ENCODE measurements at places on chromosomes 2 and 18.
A peak's percentile ranks its signal among the peaks of the same experiment; 100 is the strongest.

- peaks cover 24% of the 10 kb centered on the region for H3K4me1 ChIP-seq
- peak overlapping the region; percentile 65 for H3K4me3 ChIP-seq
- no peak overlapping the region for H3K27ac ChIP-seq
- H3K36me3 ChIP-seq, result no peaks in the 10 kb centered on the region
- H3K27me3 ChIP-seq, result no peaks in the 10 kb centered on the region
- DNase-seq, result no peak
Measured at GRCh38 chr2:70554338-70554892, 789 bp upstream of the TGFA start.

- H3K27ac ChIP-seq, result peak overlapping the region; percentile 74
- no peaks in the 10 kb centered on the region for H3K36me3 ChIP-seq
- no peaks in the 10 kb centered on the region for H3K27me3 ChIP-seq
- H3K4me3 ChIP-seq, result no peak overlapping the region
- H3K4me1 ChIP-seq, result peaks cover 49% of the 10 kb centered on the region
- DNase-seq, result peak; percentile 11
Measured at GRCh38 chr18:13566941-13567746, 159.2 kb downstream of the FAM210A start.

DNA sequence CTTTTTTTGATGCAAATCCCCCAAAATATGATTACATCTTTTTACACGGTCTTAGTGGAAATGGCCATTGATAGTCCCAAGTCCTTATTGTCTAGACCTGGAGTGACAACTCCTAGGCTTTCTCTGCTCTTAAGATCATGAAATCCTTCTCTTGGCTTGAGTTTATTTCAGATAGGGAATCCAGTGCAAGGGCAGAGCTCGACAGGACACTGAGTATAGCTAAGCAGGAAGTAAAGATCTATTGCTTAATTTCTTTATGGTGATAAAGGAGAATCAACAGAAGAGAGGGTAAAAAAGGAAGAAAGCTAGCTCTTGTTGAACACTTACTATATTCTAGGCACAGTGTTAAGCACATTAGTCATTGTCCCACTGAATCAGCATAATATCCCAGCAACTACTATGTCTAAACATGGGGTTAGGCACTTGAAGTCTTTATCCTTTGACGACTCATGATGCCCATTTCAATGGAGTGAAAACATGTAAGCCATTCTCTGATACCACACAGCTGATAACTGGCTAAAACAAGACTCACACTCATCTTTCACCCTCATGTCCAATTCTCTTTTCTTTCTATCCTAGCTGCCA lies 74.1 kb upstream of the LRATD1 start:
- H3K27me3 ChIP-seq, result no peaks in the 10 kb centered on the region
- no peak for DNase-seq
- H3K4me3 ChIP-seq, result no peak overlapping the region
- H3K27ac ChIP-seq, result no peak overlapping the region

DNA sequence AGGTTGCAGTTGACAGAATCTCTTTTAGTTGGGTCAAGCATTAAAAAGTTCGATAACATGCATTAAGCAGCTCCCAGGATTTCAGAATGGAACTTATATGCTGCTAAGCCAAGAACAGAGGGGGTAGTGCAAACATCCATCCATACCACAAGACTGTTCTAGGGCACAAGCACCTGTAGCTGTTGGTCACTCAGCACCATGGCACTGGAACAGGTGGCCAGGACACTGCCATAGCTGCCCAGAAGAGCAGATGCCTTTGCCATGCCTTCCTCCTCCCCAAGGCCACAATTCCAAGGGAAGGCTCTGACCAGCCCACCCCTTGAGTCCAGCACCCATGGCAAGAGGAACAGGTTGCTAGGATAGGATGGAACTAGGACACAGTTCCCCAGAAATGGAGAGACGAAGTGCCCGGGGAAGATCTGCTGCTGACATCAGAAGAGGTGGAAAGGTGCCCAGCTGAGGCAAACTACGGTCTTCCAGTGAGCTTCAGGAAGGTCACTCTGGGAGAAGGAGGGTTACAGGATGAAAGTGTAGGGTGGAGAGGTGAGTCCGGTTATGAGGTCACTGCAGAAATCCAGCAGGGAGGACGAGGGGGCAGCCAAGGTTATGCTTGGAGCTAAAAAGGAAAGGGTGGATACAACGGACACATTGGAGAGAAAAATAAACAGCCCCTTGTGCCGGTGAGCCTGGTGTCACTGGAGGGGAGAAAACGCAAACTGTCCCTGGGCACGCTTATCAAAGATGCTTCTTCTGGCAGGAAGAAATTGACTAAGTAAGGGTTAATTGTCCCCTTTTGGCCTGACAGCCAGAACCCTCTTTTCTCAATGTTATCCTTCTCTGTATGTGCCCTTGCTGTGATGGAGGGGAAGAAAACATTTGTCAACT lies 41.9 kb downstream of the C1QL2 start:
- no peaks in the 10 kb centered on the region for H3K4me1 ChIP-seq
- peaks cover 4% of the 10 kb centered on the region for H3K27me3 ChIP-seq
- no peaks in the 10 kb centered on the region for H3K36me3 ChIP-seq
- H3K27ac ChIP-seq, result no peak overlapping the region
- no peak overlapping the region for H3K4me3 ChIP-seq

- no peak overlapping the region for H3K4me3 ChIP-seq
- no peaks in the 10 kb centered on the region for H3K36me3 ChIP-seq
- no peak overlapping the region for H3K27ac ChIP-seq
- DNase-seq, result no peak
- no peaks in the 10 kb centered on the region for H3K4me1 ChIP-seq
- no peaks in the 10 kb centered on the region for H3K27me3 ChIP-seq
Measured at GRCh38 chr2:149994057-149994728, 406.6 kb upstream of the MMADHC start.

- no peak for DNase-seq
- no peak overlapping the region for H3K27ac ChIP-seq
- no peaks in the 10 kb centered on the region for H3K27me3 ChIP-seq
- H3K4me3 ChIP-seq, result no peak overlapping the region
Measured at GRCh38 chr2:224241812-224242211, 160.1 kb downstream of the FAM124B start.

DNA sequence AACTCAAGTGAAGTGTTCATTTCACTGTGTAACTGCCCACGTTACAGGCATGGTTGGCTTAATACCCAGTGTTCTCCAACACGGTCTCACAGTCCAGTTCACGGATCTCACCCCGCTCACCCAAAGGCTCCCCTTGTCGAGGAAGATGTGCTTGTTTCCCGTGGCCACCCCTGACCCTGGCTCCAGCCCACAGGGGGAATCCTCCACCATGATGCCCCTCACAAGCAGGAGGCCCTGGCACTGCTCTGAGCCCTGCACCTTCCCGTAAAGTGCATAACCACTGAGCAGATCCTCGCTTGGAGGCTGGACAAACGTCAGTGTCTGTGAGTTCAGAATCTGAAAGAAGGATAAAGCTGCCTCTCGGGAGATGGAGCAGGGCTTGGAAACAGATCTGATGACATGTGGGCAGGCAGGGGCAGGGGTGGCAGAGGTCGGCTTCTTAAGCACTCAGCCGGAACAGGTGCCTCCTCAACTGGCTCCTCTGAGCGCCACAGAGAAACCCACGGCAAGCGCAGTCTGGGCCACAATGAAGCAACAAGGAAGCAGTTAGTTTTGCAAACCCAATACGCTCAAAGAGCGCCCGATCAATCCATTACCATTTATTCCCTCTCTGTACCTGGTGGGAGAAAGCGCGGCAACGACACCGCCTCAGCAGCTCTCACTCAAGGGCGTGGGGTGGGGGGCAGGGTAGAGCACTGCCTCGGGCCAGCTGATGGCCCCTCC lies 17.6 kb downstream of the HDAC4 start:
- H3K4me1 ChIP-seq, result peaks cover 17% of the 10 kb centered on the region
- H3K27me3 ChIP-seq, result no peaks in the 10 kb centered on the region
- H3K27ac ChIP-seq, result no peak overlapping the region
- H3K4me3 ChIP-seq, result no peak overlapping the region

GRCh38 chr2:103789381-103790095 lies 1027.7 kb downstream of the TMEM182 start:
- no peak overlapping the region for H3K27ac ChIP-seq
- no peak overlapping the region for H3K4me3 ChIP-seq
- H3K4me1 ChIP-seq, result no peaks in the 10 kb centered on the region
- DNase-seq, result no peak
- H3K27me3 ChIP-seq, result no peaks in the 10 kb centered on the region

DNA sequence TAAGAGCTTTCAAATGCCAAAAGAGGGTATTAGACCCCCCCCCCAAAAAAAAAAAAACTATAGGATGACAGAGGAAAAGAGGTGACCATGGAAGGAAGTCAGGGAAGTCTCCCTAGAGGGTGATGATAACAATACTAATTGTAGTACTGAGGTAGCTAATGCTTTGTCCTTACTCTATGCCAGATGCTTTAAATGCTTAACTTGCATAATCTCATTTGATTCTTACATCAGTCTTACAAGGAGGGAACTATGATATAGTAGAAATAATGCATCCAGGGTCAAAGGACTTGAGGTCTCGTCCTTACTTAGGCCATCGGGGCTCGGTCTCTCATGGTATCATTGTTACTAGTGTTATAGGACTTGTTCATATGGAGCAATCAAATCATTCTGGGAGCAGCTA lies 9.1 kb downstream of the IDH1 start:
- no peak for DNase-seq
- H3K27ac ChIP-seq, result no peak overlapping the region
- H3K4me1 ChIP-seq, result no peaks in the 10 kb centered on the region
- no peak overlapping the region for H3K4me3 ChIP-seq
- no peaks in the 10 kb centered on the region for H3K27me3 ChIP-seq

- no peak for DNase-seq
- no peak overlapping the region for H3K4me3 ChIP-seq
- peaks cover 16% of the 10 kb centered on the region for H3K4me1 ChIP-seq
- no peaks in the 10 kb centered on the region for H3K36me3 ChIP-seq
- no peak overlapping the region for H3K27ac ChIP-seq
- H3K27me3 ChIP-seq, result peaks cover 3% of the 10 kb centered on the region
Measured at GRCh38 chr2:237623428-237624403, 3.7 kb upstream of the LRRFIP1 start.

- peaks cover 11% of the 10 kb centered on the region for H3K4me1 ChIP-seq
- H3K36me3 ChIP-seq, result no peaks in the 10 kb centered on the region
- H3K4me3 ChIP-seq, result no peak overlapping the region
- peaks cover 37% of the 10 kb centered on the region for H3K27me3 ChIP-seq
Measured at GRCh38 chr18:58823412-58823811, 41.3 kb upstream of the ZNF532 start.

- H3K4me1 ChIP-seq, result no peaks in the 10 kb centered on the region
- H3K27ac ChIP-seq, result no peak overlapping the region
- H3K4me3 ChIP-seq, result no peak overlapping the region
- no peaks in the 10 kb centered on the region for H3K27me3 ChIP-seq
Measured at GRCh38 chr2:63301481-63301880, 250.9 kb downstream of the OTX1 start.

GRCh38 chr2:144146076-144146475 lies 373.8 kb downstream of the ZEB2 start:
- H3K27ac ChIP-seq, result no peak overlapping the region
- no peaks in the 10 kb centered on the region for H3K36me3 ChIP-seq
- DNase-seq, result no peak
- H3K4me1 ChIP-seq, result no peaks in the 10 kb centered on the region

GRCh38 chr2:150109028-150109427 lies 378.4 kb downstream of the RND3 start:
- H3K4me3 ChIP-seq, result no peak overlapping the region
- H3K27ac ChIP-seq, result no peak overlapping the region
- no peak for DNase-seq

Measured in CD4-positive, alpha-beta T cell (primary cell).